Dermis microvascular lymphatic vessel endothelial cell (primary cell): ENCODE measurements at places on chromosomes 2 and 18. TPM values are rescaled to one million over a fixed set of nuclear protein-coding genes. Genes with fewer than 3 reads are reported as not detected.
A peak's percentile ranks its signal among the peaks of the same experiment; 100 is the strongest.

Gene IGFBP2
- 53.0 and 54.5 TPM in 2 replicates for total RNA-seq

- DNase-seq = no peak
Measured at GRCh38 chr2:137981112-137981656, 16.9 kb downstream of the HNMT start.

Gene PAIP2B
- total RNA-seq = 1.0 and 1.3 TPM in 2 replicates

- no peak for DNase-seq
Measured at GRCh38 chr2:12817870-12818269, 101.1 kb downstream of the TRIB2 start.

Gene ACKR3
- 6.8 and 20.7 TPM in 2 replicates for total RNA-seq

Gene CHRNG
- total RNA-seq = not detected in 2 replicates

- no peak for DNase-seq
Measured at GRCh38 chr2:102269200-102269524, 42.2 kb upstream of the IL1RL1 start.

DNA sequence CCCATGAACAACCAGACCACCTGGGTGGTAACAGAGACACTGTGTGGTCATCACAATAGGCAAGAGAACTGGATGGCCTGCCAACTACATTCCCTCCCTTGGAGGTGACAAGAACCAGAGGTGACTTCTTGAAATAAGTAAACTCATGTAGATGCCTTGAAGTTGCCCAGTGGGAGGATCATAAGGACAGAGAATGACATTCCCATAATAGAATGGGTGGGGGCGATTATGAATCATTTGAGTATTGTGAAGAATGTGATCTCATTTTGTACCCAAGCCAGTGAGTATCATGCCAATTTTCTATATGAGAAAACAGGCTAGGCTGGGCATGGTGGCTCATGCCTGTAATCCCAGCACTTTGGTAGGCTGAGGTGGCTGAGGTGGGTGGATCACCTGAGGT, 211.4 kb upstream of the GYPC start:
- DNase-seq = no peak

- peak; percentile 25 for DNase-seq
Measured at GRCh38 chr2:234952270-234953115, 676 bp downstream of the SH3BP4 start.

DNA sequence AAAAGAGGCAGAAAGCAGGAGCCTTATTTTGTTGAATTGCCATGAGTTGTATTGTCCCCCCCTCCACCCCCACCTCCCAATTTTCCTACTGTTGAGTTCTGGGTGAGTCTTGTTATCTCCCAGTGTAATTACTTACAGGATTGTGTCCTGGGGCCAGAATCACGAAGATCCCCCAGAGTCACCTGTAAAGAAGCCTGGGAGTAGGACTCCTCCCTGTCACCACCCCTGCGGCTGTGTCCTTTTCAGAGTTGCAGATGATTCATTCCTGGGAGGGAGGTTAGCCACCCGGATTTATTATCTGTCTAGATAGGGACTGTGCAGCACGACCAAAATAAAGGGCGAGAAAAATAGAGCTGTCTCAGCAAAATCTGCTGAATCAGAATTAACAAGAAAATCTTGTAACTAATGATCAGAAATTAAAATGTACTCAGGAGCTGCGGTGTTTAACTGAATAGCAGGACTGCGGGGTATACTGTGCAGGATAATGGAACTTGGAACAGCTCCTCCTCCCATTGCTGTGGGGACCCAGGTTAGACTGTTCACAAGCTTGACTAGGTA, 81.7 kb upstream of the CAPN13 start:
- no peak for DNase-seq

GRCh38 chr18:31273812-31274527, 44.0 kb upstream of the DSG1 start:
- DNase-seq = no peak

DNA sequence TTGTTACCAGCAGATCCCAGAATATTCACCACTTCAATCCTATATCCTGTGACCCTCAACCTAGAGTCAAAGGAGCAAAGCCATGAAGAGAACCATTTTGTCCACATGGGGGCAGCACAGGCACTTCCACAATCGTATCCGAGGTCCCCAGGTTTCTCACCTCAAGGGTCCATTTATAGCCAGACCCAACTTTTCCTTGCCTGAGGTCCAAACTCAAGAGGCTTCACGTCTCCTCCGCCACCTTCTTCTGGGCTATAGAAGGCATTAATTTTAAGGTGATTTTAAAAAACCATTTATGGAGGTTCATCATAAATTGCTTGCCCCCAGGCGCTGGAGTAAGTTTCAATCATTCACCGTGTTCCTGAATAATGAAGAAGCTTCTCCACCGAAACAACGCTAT, 111.6 kb upstream of the NABP1 start:
- DNase-seq = peak; percentile 68

Gene ILKAP
- total RNA-seq = 14.5 and 15.8 TPM in 2 replicates

- no peak for DNase-seq
Measured at GRCh38 chr18:13579874-13580273, 146.5 kb downstream of the FAM210A start.

- no peak for DNase-seq
Measured at GRCh38 chr2:144504218-144504641, 15.7 kb downstream of the ZEB2 start.

DNA sequence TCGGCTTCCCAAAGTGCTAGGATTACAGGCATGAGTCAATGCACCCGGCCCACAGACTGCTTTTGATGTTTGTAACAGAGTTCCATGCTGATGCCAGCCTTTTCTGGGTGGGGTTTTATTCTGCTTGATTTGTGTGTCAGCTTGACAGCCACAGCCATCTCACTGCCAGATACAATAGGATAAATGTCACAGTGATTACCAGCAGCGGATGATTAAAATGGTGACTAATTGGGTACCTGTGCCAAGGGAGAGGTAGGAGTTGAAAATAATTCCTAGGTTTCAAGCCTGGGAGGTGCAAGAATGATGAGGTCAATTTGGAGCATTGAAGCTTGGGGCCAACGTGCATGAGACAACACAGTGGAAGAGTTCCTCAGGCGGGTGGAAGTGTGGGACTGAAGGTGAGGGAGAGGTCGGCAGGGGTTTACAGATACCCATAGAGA, 39.4 kb downstream of the SH2D6 start:
- DNase-seq = no peak

Gene GALM
- total RNA-seq = 4.1 and 8.0 TPM in 2 replicates

DNA sequence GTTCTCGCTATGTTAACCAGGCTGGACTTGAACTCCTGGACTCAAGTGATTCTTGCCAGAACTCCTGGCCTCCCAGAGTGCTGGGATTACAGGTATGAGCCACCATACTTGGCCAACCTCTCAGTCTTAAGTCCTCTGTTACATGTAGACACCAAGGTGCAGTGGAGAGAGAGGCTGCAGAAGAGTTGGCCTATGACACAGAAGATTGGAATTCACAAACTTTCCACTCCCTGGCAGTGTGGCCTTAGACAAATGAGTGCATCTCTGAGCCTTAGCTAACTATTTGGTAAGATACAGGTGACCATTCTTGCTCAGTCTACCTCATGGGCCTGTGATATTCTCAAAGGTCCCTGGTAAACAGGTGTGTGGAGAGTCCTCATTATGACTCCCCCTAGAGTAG, 159.7 kb downstream of the MYCN start:
- no peak for DNase-seq

- no peak for DNase-seq
Measured at GRCh38 chr2:237594514-237594871, 4.0 kb upstream of the RAB17 start.

Gene UGT1A3
- not detected in 2 replicates for total RNA-seq

DNA sequence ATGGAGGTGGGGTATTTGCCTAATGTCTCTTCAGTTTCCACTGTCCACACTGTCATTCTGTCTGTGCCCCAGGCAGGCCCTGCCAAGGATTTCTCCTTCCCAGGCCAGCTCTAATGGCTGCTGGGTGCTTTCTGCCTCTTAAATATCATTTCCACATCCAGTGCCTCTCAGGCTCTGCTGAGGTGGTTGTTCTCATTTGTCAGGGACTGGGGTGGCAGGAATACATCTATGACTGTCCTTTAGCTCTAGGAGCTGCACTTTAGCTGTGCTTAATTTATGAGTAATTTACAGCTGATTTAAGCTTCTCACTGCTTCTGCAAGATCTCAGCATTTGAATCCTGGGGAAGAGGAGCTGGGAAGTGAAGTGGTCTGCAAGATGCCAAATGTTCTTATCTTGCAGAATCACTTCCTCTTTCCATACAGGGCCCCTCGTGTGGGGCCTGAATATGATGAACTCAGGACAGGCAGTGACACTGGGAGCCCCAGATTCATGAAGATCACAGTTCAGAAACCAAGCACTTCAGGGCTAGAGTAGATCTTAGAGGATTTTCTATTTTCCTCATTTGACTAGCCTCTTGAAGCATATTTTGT, 150.2 kb downstream of the FSHR start:
- DNase-seq = no peak

Gene DNAH6
- total RNA-seq = under 0.01 TPM in 2 replicates

- peak; percentile 48 for DNase-seq
Measured at GRCh38 chr2:160252278-160252887, 52.3 kb upstream of the ITGB6 start.

GRCh38 chr2:128436479-128437203, 118.0 kb upstream of the HS6ST1 start:
- DNase-seq = no peak

GRCh38 chr2:221088506-221088905, 483.6 kb downstream of the EPHA4 start:
- DNase-seq = no peak

DNA sequence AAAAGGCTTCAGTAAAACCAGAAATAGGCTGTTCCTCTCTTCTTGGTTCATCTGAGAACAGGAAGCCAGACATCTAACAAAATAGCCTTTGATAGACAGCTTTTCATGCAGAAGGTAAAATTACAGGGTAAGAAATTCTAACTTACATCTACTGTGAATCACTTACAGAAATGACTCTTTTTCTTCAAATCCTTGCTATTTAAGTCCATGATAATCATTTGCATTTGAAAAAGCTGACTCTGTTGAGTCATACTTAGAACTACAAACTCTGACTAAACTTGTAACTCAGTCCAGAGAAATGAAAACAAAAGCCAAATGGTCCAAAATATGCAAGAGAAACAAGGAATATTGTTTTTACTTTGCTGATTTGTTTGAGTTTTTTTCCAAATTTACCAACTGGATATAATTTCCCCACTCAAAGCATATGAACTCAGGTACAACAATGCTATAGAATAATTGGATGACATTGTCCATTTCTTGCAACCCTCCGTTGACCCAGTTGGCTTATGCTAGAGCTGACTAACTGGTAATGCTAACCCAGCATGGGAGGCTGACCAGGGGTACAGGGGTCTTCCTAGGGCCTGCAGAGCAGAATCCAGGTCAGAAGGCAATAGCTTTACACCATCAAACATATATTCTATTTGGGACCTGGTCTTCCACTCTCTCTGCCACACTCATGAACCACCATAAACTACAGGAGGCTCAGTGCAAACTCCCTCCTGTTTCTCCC, 18.8 kb upstream of the MREG start:
- no peak for DNase-seq

Gene KCNIP3
- 0.13 TPM in 2 replicates for total RNA-seq

GRCh38 chr2:121362226-121362625, 77.2 kb upstream of the TFCP2L1 start:
- no peak for DNase-seq

- no peak for DNase-seq
Measured at GRCh38 chr2:118832071-118832790, 15.2 kb downstream of the EN1 start.

GRCh38 chr18:21112543-21113105, 1.0 kb upstream of the ROCK1 start:
- peak; percentile 1 for DNase-seq

- DNase-seq = no peak
Measured at GRCh38 chr18:49625021-49625691, 63.3 kb downstream of the LIPG start.

DNA sequence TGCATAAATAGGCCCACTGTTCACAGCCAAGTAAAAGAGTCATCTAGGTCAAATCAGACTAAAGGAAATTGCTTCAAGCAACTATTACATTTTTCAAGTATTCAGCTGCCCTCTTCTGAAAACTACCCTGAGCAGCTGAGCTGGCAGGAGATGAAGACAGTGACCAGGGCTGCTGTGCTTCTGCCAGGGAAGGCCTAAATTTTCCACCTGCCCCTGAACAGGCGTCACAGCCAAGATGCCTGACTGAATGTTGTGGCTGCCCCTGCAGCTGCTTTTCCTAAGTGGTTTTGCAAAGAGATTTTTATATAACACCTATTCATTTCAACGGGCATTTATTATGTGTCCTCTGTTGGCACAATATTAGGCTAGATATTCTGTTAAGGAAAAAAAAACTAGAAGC, 96.7 kb upstream of the RPE start:
- DNase-seq = no peak

Gene RIT2
- total RNA-seq = not detected in 2 replicates

Gene ANKRD62
- total RNA-seq = not detected in 2 replicates

- no peak for DNase-seq
Measured at GRCh38 chr2:118643294-118643693, 204.2 kb downstream of the EN1 start.

Gene ANKAR
- 4.6 and 6.7 TPM in 2 replicates for total RNA-seq

DNA sequence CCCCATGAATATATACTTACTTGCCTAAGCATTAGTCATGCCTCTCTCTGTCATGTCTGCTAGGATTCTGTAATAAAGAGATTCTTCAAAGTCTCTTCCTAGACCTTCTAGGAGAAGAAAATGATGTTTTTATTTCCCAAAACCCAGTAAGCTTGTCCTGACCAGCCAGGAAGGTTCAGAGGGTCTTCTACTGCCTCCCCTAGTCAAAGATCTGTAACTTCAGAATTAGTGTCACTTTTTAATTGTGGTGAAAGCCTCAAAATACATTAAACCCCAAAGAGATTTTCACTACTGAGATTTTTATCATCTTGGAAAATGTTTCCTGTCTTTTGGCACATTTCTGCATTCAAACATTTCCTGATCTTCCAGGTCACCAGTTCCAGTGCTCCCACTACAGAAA, 232.9 kb upstream of the STK17B start:
- peak; percentile 51 for DNase-seq

DNA sequence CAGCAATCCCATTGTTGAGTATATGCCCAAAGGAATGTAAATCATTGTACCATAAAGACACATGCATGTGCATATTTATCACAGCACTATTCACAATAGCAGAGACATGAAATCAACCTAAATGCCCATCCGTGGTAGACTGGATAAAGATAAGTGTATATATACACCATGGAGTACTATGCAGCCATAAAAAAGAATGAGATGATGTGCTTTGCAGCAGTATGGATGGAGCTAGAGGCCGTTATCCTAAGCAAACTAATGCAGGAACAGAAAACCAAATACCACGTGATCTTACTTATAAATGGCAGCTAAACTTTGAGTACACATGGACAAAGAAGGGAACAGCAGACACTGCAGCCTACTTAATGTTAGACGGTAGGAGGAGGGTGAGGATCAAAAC, 18.4 kb upstream of the RAMP1 start:
- no peak for DNase-seq
